ENCODE measurements at places on chromosomes 3 and 15.

- H3K4me1 ChIP-seq = no peaks in the 10 kb centered on the region
- no peak overlapping the region for H3K27ac ChIP-seq
- no peaks in the 10 kb centered on the region for H3K27me3 ChIP-seq
- H3K4me3 ChIP-seq = no peak overlapping the region
- DNase-seq = no peak
- H3K36me3 ChIP-seq = no peaks in the 10 kb centered on the region
Measured at GRCh38 chr3:64861684-64862083, 173.9 kb upstream of the ADAMTS9 start.

GRCh38 chr3:158683230-158683962 lies 10.9 kb upstream of the LXN start:
- no peak for DNase-seq
- no peak overlapping the region for H3K27ac ChIP-seq
- H3K27me3 ChIP-seq = no peaks in the 10 kb centered on the region
- H3K4me1 ChIP-seq = no peaks in the 10 kb centered on the region
- H3K36me3 ChIP-seq = peaks cover 67% of the 10 kb centered on the region

GRCh38 chr15:52247461-52247860 lies 48.1 kb downstream of the MYO5C start:
- H3K4me1 ChIP-seq = no peaks in the 10 kb centered on the region
- no peak overlapping the region for H3K27ac ChIP-seq
- no peak for DNase-seq
- H3K27me3 ChIP-seq = no peaks in the 10 kb centered on the region
- peaks cover 76% of the 10 kb centered on the region for H3K36me3 ChIP-seq

DNA sequence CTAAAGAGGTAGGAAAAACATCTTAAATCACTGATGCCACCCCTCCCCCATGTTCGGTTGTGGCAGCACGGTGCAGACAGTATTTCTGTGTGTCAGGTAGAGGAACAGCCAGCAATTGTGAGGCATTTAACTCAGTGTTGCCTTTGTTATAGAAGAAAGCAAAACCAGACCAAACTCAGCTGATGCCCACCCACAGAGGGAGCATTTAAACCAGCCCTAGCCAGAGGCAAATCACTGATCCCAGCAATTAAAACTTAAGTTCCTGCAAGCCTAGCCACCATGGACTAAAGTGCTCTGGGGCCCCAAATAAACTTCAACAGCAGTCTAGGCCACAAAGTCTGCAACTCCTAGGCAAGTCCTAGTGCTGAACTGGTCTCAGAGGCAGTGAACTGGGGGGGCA lies 94.5 kb downstream of the CFAP20DC start:
- DNase-seq = no peak
- no peak overlapping the region for H3K27ac ChIP-seq
- no peak overlapping the region for H3K4me3 ChIP-seq
- H3K36me3 ChIP-seq = no peaks in the 10 kb centered on the region
- no peaks in the 10 kb centered on the region for H3K4me1 ChIP-seq

DNA sequence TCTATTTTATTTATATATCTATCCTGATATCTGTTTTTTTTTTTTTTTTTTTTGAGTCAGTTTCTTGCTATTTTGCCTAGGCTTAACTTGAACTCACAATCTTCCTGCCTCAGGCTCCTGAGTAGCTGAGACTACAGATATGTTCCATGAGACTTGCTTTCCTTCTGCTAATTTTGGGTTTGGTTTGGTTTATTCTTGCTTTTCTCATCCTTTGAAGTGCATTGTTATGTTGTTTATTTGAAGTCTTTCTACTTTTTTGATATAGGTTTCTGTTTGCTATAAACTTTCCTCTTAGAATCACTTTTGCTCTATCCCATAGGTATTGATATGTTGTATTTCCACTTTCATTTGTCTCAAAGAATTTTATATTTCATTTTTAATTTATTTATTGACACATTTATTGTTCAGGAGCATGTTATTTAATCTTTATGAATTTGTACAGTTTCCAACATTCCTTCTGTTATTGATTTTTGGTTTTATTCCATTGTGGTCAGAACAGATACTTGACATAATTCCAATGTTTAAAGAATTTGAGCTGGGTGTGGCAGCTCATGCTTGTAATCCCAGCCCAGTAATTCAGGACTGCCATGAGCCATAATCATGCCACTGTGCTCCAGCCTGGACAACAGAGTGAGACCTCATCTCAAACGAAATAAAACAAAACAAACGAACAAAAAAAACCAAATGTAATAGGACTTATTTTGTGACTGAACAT lies 62.3 kb upstream of the PLSCR4 start:
- no peak overlapping the region for H3K4me3 ChIP-seq
- peaks cover 6% of the 10 kb centered on the region for H3K4me1 ChIP-seq
- no peaks in the 10 kb centered on the region for H3K27me3 ChIP-seq
- no peak for DNase-seq
- H3K36me3 ChIP-seq = no peaks in the 10 kb centered on the region

GRCh38 chr3:10004506-10004905 lies 17.9 kb upstream of the EMC3 start:
- H3K27me3 ChIP-seq = no peaks in the 10 kb centered on the region
- DNase-seq = no peak
- H3K36me3 ChIP-seq = peaks cover 13% of the 10 kb centered on the region

GRCh38 chr3:158789592-158789991 lies 12.3 kb upstream of the MFSD1 start:
- H3K27me3 ChIP-seq = no peaks in the 10 kb centered on the region
- peaks cover 12% of the 10 kb centered on the region for H3K4me1 ChIP-seq
- no peak overlapping the region for H3K27ac ChIP-seq
- DNase-seq = no peak
- no peak overlapping the region for H3K4me3 ChIP-seq
- no peaks in the 10 kb centered on the region for H3K36me3 ChIP-seq

DNA sequence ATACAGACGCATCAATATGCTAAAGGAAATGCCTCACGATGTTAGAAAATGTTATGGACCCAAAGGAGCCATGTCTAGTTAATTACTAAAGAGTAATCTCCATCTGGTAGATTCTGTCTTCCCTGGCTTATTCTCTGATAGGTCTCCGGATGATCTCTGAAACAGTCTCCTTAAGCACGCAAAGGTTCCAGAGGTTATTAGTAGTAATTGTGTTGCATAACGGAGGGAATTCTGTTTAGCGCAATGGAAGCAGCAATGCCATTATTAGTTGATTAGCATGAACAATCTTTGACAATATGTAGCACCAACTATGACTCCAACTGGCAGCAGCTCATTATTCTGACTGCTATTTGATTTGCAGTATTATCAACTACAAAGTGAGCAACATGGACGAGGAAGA lies 952.5 kb upstream of the SEMA6D start:
- H3K27me3 ChIP-seq = no peaks in the 10 kb centered on the region
- no peak overlapping the region for H3K27ac ChIP-seq
- H3K36me3 ChIP-seq = no peaks in the 10 kb centered on the region
- DNase-seq = no peak
- no peaks in the 10 kb centered on the region for H3K4me1 ChIP-seq

DNA sequence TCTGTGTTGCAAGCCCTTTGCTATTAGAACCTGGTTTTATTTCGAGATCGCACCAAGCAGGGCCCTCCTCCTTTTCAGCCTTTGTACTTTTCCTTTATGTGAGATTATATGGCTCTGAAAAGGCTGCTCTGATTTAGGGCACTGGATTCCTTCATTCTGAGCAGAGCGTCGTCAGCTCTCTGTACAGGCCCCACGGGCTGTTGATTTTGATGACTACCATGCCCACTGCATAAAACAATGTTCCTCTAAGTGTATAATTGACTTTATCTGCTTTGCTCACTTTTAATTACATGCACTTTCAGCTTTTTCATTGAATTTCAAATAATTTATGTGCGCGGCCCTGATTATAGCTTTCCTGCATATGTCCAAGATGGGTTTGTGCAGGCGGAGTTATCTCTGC lies 4.4 kb upstream of the PSMD6 start:
- H3K4me1 ChIP-seq = peaks cover 24% of the 10 kb centered on the region
- H3K36me3 ChIP-seq = no peaks in the 10 kb centered on the region
- H3K4me3 ChIP-seq = no peak overlapping the region
- no peak overlapping the region for H3K27ac ChIP-seq
- no peak for DNase-seq
- peaks cover 10% of the 10 kb centered on the region for H3K27me3 ChIP-seq

Measured in esophagus squamous epithelium (tissue), 5 donors.